ENCODE measurements at places on chromosomes 1 and 21.
A peak's percentile ranks its signal among the peaks of the same experiment; 100 is the strongest.

DNA sequence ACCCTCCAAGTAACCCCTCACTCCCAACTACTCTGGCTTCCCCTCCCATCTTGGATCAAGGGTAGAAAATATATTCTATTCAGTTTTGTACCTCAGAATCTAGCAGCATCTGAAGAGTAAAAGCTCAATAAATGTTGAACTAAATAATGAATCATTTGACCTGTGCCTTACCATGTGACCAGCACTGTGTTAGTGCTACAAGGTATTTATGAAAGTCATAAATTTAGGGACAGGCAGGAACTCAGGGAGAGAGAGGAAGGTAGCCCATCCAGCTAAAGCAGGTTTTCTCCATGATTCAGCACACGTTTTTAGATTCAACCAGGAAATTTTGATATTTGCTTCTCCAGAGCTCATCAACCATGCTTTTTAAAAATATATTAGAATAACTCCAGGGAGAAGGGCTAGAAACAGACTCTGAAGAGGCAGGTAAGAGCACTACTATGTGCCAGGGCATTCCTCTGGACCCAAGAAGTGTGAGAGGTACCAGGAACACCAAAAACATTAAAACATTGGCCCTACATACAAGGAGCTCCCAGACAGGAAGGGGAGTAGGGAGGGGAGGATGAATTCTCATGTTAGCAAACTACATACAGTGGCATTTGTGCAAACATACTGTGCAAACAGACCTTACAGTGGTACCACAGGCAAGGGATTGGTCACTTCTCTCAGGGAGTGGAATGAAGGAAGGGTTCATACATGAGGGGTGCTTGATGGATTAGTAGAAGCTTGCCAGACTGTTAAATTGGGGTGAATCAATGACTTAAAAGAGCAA lies 64.3 kb downstream of the FYB2 start:
- DNase-seq = no peak

GRCh38 chr1:208207388-208208131 lies 36.6 kb downstream of the PLXNA2 start:
- peak; percentile 53 for DNase-seq

GRCh38 chr1:9724706-9725476 lies 73.4 kb downstream of the PIK3CD start:
- peak; percentile 20 for DNase-seq

DNA sequence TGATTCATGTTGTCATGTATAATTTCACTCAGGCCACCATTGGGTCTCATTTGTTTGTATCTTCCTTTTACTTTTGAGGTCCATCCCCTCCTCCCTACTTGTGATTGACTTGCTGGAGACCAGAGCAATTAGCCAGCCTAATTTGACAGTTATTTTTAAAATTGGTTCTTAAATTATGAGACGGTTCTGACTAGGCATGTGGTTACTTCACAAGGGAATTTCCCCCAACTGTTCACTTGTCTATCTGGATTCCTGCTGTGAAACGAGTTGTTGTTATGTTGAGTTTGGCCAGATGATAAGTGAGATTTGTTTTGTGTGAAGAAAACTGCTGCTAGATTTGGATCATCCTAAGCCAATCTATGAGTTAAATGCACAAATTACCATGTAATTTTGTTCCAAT lies 359.1 kb downstream of the BARHL2 start:
- DNase-seq = no peak
